ENCODE measurements at places on chromosomes 4 and X. TPM values are rescaled to one million over a fixed set of nuclear protein-coding genes. Genes with fewer than 3 reads are reported as not detected.

The NHSL2 gene
- not detected for total RNA-seq

The FGB gene
- not detected for total RNA-seq

The SORCS2 gene
- not detected for total RNA-seq

The CWH43 gene
- total RNA-seq = not detected

- DNase-seq = no peak
- peaks cover 4% of the 10 kb centered on the region for H3K36me3 ChIP-seq
- peak overlapping the region; percentile 78 for H3K4me3 ChIP-seq
- peak overlapping the region; percentile 95 for H3K27ac ChIP-seq
Measured at GRCh38 chrX:151396042-151396824, 773 bp upstream of the VMA21 start.

DNA sequence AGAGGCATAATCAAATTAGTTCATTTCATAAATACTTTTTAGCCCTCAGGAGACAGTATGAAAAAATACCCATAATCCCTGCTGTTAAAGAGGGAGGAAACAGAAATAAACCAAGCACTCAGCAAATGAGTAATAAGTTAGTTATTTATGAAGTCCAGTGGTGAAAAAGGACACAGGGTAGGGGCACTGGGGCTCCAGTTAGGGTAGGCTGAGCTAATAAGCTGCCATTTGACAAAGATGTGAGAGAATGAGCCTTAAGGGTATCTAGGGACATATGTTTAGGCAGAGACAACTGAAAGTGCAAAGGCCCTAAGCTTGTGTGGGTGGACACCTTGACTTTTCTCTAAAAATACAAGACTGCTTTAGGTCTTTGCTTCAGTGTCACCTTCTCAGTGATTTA lies 94.4 kb downstream of the IL15 start:
- H3K36me3 ChIP-seq = no peaks in the 10 kb centered on the region
- no peaks in the 10 kb centered on the region for H3K27me3 ChIP-seq

- peaks cover 33% of the 10 kb centered on the region for H3K36me3 ChIP-seq
- no peak overlapping the region for H3K4me3 ChIP-seq
- DNase-seq = peak; percentile 30
- H3K27me3 ChIP-seq = no peaks in the 10 kb centered on the region
- H3K27ac ChIP-seq = no peak overlapping the region
Measured at GRCh38 chr4:94635177-94635576, 122.6 kb upstream of the BMPR1B start.

- no peak for DNase-seq
- H3K27me3 ChIP-seq = peaks cover 35% of the 10 kb centered on the region
- no peaks in the 10 kb centered on the region for H3K36me3 ChIP-seq
- no peak overlapping the region for H3K4me3 ChIP-seq
Measured at GRCh38 chr4:3671571-3672464, 94.4 kb upstream of the ADRA2C start.

DNA sequence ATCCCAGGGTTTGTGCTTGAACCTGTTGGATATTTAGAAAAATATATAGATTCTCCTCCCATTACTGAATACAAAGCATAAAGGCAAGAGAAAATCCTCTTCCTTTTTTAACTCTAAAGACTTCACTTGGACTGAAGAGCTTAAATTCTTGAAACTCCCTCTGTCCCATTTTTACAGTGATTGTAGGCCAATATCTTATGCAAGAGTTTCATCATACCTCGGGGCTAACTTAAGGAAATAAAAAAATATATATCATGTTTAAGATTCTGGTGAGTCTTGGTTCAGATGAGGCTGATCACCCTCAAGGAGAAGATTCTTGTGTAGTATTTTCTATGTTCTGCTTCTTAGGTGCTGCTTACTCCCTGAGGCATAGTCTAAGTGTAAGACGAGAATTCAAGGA lies 1449.6 kb downstream of the C4orf33 start:
- H3K4me1 ChIP-seq = no peaks in the 10 kb centered on the region
- no peaks in the 10 kb centered on the region for H3K36me3 ChIP-seq
- peak; percentile 5 for DNase-seq
- H3K27ac ChIP-seq = no peak overlapping the region

- no peaks in the 10 kb centered on the region for H3K27me3 ChIP-seq
- H3K4me3 ChIP-seq = no peak overlapping the region
- H3K27ac ChIP-seq = no peak overlapping the region
- DNase-seq = no peak
- H3K4me1 ChIP-seq = no peaks in the 10 kb centered on the region
Measured at GRCh38 chr4:162865102-162865501, 301.6 kb downstream of the NAF1 start.

GRCh38 chr4:7206385-7206784 lies 14.0 kb downstream of the SORCS2 start:
- no peaks in the 10 kb centered on the region for H3K27me3 ChIP-seq
- H3K4me3 ChIP-seq = no peak overlapping the region
- peak; percentile 66 for DNase-seq
- no peaks in the 10 kb centered on the region for H3K36me3 ChIP-seq
- H3K4me1 ChIP-seq = peaks cover 35% of the 10 kb centered on the region

- peaks cover 1% of the 10 kb centered on the region for H3K36me3 ChIP-seq
- DNase-seq = no peak
- no peaks in the 10 kb centered on the region for H3K27me3 ChIP-seq
- H3K4me1 ChIP-seq = no peaks in the 10 kb centered on the region
Measured at GRCh38 chrX:80663331-80663730, 146.3 kb downstream of the BRWD3 start.

DNA sequence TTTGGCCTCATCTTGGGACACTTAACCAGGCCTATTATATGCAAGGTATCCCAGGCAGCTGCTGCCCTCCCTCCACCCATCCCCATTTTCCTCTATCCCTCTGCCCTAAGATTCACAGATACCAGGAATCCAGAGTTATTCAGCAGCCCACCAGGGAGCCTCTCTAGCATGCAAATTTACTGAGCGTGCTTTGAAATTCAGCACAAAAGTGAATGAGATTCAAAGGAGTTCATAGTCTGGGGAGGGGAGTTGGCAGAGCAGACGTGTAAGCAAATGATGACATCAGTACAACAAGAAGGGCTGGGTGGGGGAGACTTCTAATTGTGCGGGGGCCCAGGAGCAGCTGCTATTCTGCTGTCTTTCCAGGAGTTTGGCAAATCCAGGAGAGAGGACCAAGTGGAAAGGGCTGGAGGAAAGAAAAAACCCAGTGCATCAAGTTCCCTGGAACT lies 1.7 kb upstream of the MTM1 start:
- H3K36me3 ChIP-seq = no peaks in the 10 kb centered on the region
- no peak for DNase-seq

- no peak for DNase-seq
- no peaks in the 10 kb centered on the region for H3K36me3 ChIP-seq
- H3K27me3 ChIP-seq = no peaks in the 10 kb centered on the region
- no peak overlapping the region for H3K27ac ChIP-seq
- H3K4me1 ChIP-seq = no peaks in the 10 kb centered on the region
Measured at GRCh38 chrX:31007321-31007720, 64.5 kb downstream of the FTHL17 start.
